ENCODE measurements at places on chromosomes 5 and 9. TPM values are rescaled to one million over a fixed set of nuclear protein-coding genes. Genes with fewer than 3 reads are reported as not detected.

NDUFB6 gene
- total RNA-seq, result 36.9 TPM

DNA sequence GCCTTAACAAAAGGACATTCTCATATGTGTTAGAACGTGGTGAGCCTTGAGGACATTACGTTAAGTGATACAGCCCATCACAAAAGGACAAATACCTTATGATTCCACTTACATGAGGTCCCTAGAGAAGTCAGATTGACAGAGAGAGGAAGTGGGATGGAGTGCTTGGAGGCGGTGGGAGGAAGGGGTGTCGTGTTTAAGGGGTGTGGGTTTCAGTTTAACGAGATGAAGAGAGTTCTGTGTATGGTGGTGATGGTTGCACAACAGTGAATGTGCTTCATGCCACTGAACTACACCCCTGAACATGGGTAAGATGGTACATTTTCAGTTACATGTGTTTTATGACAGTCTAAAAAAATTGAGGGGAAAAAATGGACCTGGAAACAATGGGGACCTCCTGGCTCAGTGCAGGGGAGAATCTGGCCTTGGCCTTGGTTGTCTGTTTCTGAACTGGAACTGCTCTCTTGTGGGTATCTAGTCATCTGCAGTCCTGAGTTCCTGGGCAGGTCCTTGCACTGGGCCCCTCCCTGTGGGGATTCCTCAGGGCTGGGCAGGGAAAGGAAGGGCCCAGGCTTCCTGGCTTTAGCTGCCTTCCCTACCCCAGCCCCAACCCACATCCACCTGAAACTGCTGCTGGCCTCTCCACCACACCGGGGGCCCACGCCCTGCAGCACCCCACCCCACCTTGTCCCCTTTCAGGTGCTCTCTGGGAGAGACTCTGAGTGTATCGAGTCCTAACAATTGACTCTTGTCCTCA is 17.8 kb downstream of the LRRC8A start:
- no peak for DNase-seq

- DNase-seq, result no peak
Measured at GRCh38 chr5:44727100-44727499, 81.6 kb upstream of the MRPS30 start.

GRCh38 chr5:58675341-58675740 is 92.5 kb downstream of the RAB3C start:
- DNase-seq, result no peak

ESM1 gene
- 0.39 TPM for total RNA-seq

- DNase-seq, result no peak
Measured at GRCh38 chr5:10985721-10986110, 224.7 kb upstream of the DAP start.

DNA sequence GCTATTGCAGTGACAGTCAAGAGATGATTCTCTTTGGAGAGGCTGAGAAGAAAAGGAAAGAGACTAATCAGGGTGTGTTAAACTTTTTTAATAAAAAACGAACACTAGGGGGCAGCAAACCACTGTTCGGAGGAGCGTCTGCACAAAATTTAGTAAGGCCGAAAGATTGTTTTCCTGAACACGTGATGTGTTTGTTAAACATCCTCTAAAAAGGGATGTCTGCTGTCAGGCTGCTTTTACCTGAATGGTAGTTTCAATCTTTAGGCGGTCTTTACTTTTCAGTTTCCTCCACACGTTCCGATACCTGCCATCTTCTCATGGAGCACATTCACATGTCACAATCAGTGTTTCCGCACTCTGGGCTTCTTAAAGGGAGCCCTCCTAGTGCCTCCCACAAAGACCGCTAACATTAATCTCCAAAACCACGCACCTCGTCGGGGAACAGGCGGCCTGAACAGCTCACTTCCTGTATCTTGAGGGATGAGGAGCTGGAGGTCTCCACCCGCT is 125.2 kb downstream of the GPBP1 start:
- peak; percentile 15 for DNase-seq

DNA sequence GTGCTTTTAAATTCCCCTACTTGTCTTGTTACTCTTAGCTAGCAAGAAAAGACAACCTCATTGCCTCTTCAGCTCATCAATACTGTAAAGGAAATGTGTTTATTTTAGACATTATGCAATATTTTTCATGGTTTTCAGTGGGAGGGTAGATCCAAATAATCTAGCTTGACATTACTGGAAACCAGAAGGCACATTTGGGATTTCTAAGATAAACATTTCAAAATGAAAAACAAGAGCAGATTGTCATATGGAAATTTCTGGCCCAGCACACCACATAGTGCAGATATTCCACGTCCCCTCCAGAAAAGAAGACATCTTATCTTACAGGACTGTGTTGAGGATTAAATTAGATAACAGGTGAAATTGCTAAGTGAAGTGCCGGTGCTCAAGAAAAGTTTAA is 296.9 kb downstream of the MSX2 start:
- DNase-seq, result no peak

- no peak for DNase-seq
Measured at GRCh38 chr5:132501961-132502931, 11.7 kb upstream of the IRF1 start.

RNF180 gene
- 10.5 TPM for total RNA-seq

DNA sequence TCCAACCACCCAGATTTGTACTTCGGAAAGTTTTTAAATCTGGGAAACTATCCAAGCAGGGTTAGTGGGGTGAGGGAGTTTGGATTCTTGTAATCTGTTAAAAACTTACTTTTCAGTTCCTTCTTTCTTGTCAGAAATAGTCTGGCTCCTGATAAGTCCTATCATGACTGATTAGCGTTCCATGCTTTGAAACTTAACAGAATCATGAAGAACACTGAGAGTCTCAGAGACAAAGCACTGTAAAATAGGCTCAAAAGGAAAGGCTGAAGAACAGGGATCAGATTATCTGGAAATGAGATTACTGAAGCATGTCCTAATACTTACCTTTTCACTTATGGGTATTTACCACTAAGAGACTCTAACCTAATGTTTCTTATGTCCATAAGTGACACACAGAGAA is 242.5 kb downstream of the ARRDC3 start:
- DNase-seq, result no peak

- no peak for DNase-seq
Measured at GRCh38 chr5:94670726-94671125, 52.3 kb downstream of the SLF1 start.

DNA sequence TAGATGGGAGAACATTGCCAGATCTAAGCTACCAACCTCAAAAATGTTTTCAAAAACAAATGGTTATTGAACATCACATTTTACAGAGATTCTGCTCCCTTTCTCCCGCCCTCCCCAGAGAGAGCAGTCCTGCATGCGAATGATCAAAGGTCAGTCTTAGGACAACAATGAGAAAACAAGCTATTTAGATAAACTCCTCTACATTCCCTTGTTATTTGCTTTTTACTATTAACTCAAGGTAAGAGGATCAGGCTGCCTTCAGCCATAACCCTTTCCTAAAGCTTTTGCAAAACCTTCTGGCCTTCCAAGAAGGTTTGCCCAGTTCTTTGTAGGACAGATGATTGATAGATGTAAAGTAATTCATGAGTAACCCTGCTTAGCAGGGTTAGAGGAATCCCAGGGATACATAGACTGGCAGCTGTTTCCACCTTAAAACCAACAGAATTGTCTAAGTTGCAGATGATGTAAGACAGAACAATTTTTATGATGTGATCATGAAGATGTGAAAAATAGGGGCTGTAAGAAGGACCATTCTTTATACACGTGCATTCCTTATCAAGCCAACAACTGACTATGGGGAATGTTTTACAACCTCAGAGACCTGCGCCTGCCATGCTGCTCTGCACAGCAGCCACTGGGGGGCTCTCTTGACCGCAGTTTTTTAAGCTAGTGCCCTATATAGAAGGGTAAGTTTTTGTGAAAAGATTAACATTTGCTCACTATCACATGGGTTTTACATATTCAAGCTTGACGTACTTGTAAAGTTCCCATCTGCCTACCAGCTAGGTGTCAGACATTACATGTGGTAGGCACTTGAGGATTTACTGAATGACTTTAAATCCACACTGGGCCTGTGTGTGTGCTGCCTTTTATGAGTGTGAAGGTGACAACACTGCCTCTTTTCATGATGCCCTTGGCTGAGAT is 2.3 kb upstream of the ZNF782 start:
- no peak for DNase-seq

GRCh38 chr5:98775246-98776065 is 2.0 kb downstream of the RGMB start:
- DNase-seq, result no peak

DNA sequence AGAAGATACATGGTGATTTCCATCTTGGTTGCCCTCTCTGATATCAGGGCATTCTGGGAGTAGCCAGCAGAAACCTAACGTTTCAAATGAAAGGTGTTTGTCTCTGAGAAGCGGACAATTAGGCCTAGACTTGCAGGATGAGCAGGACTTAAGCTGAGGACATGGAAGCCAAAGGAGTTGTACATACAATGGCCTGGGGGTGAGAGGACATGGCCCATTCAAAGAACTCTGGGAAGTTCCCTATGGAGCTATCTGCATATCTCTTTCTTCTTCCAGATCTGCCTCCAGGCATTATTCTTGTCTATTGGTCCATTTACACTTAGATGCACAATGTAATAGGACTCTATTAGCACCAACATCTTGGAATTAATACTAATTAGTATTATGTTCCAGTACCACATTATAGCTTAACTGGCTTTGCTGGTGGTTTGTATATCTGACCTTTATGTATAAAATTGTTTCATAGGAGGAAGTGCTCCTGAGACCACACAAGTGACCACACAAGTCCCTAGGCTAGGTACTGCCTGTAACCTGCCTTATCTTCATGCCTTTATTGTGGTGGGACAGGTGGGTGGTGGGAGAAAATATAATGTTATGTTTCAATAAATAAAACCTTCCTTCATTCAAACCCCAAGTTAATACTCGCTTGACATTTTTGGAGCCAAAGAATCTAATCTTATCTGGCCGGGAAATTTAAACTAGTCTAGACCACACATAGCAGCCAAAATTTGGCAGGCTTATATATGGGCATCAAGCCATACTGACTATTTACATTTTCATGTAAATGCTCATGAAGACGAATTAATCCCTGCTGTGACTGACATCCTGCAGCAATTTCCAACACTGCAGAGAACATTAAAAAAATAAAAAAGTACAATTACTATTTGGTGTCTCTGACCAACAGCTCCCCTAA is 52.1 kb upstream of the EQTN start:
- DNase-seq, result no peak

GTF2H2C gene
- total RNA-seq, result 20.1 TPM

LURAP1L gene
- total RNA-seq, result 12.5 TPM

- no peak for DNase-seq
Measured at GRCh38 chr9:124017929-124018729, 6.6 kb downstream of the LHX2 start.

All from tibial nerve (tissue), 4 donors.